ENCODE measurements at places on chromosomes 16 and 17.

DNA sequence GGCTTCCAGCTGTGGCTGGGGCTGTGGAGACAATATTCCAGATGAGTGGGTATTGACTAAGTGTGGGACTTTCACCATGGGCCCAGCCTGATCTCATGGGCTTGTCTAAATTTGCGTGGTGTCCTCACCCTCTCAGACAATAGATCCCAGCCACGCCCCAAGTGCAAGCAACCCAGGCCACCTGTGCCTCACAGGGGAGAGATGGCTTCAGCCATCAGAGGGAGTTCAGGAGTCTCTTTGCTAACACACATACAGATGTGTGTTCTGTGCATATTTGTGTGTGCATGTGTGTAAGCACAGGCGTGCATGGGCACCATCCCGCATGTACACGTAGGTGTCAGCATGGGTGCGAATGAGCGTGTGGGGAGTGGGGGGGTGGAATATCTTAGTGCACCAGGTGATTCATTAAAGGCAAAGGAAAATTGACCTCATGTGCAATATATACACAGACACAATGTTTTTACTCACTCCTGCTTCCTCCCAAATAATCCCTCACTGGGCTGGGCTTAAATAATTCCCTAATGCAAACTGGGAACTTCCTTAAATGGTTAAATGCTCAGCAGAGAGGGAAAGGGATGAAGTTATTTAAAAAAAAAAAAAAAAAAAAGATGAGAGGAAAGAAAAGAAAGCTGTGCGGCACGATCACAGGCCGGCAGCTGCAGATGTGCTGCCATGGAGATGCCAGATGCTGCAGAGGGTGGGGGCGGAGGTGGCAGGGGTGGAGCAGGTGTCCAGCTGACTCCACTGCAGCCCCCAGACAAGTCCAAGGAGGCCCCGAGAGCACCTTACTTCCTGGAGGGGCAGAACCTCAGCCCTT is 24.0 kb upstream of the CDC42EP4 start:
- DNase-seq: no peak

GRCh38 chr17:82528484-82529265 is 9.1 kb downstream of the FOXK2 start:
- no peak for DNase-seq

DNA sequence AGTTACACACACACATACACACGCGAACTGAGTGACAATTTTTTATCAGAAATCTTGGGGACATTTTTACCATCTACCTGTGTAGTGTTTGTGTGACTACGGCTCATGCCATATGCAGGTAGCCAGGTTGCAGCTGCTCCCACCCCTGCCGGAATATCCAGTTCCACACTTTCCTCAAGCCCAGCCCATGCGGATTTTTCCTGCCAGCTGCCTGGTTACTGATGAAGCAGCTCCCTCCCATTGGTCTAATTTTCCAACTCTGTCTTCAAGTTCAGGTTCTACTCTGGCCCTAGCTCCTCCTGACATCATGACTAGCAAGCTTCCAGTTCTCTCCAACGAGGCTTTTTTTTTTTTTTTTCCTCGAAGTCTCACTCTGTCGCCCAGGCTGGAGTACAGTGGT is 4.8 kb downstream of the GSG1L2 start:
- DNase-seq: no peak

DNA sequence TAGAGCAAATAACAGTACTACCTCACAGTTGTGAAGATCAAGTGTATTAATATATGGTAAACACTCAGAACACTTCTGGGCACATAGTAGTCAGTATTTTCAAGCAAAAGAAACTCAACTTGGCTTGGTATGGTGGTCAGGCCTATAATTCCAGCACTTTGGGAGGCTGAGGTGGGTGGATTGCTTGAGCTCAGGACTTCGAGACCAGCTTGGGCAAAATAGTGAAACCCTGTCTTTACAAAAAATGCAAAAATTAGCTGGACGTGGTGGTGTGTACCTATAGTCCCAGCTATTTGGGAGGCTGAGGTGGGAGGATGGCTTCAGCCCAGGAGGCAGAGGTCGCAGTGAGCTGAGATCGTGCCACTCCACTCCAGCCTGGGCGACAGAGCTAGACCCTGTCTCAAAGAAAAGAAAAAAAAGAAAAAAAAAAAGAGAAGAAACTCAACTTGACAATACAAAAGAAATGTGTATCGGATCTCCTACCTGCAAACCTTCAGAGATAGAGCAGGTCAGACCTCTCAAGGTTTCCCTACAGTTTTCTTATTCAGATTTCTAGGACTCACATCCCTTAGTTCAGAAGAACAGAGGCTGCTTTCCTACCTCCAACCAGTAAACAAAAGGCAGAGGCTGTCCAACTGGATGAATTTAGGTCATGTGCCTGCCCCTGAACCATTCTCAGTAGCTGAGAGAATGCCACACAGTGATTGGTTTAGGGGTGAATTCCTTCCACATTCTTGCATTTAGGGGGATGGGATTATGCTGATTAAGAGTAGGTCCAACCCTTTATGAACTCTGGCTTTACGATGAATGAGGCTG is 1.7 kb upstream of the KPNA2 start:
- DNase-seq: no peak

GRCh38 chr17:59010026-59010425 is 96.7 kb downstream of the TRIM37 start:
- no peak for DNase-seq

GRCh38 chr17:1580979-1581676 is 18.5 kb upstream of the PITPNA start:
- DNase-seq: no peak

DNA sequence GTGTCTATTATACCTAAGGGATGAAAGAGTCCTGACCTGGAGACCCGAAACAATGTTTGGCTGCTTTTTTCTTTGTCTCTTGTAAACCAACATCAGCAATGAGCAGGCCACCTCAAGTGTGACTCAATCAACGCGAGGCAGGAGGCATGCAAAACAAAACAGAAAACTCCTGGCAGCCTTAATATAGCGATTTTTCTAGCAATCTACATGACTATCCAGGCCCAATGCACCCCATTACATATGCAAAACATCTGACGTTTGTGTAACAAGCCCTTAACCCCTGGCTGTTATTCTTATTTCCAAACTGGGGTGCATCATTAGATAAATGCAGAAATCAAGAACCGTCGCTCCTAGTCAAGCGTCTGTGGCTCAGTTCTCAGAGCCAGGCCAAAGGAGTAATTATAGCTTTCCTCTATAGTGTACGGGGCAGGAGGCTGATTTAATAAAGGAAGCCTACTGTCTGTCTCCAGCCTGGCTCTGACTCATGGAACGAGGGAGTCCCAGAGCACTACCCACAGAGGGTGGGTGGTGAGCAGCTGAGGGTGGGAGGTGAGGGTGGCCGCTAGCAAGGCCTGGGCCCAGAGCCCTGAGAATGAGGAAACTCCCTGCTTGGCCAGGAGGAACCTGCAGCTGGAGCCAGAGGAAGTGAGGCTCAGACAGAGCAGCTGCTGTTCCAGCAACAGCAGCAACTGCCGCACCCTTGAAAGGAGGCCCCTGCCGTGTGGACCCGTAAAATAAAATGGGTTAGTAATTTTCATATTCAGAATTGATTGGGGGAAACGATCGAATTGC is 43.9 kb downstream of the CHD9 start:
- peak; percentile 47 for DNase-seq

DNA sequence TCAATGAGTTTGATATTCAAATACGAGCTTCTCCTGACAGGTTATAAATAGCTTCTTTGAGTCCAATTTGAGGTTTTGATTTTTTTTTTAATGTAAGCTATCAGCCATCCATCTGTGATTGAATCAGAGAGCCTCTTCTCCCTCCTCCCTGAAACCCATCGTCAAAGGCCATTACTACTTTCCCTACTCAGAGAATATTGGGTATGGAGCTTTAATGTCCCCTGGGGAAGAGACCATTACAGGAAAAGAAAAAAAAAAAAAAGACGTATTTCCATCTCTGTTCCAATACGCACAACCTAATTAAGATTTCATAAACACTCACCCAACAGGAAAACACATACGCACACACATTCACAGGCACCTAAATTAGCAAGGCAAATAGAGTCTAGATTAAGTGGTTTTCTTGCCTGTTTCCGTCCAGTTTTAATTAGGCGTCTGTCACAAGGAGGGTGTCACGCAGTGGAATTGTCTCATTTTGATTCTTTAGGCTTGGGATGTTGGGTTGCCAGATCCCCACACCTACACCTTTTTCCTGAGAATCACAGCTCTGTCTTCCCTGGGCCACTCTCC is 194.3 kb upstream of the RPL38 start:
- no peak for DNase-seq

- peak; percentile 27 for DNase-seq
These were observed 34.0 kb downstream of the PGS1 start for GRCh38 chr17:78412403-78412802.

- DNase-seq: no peak
These were observed 41.5 kb upstream of the ZFHX3 start for GRCh38 chr16:73089420-73089819.

- DNase-seq: no peak
These were observed 22.2 kb downstream of the CARD14 start for GRCh38 chr17:80191865-80192661.

GRCh38 chr17:13292291-13292690 is 274.5 kb upstream of the ELAC2 start:
- DNase-seq: no peak

- DNase-seq: no peak
These were observed 283.6 kb downstream of the ABCC12 start for GRCh38 chr16:47872225-47872624.

DNA sequence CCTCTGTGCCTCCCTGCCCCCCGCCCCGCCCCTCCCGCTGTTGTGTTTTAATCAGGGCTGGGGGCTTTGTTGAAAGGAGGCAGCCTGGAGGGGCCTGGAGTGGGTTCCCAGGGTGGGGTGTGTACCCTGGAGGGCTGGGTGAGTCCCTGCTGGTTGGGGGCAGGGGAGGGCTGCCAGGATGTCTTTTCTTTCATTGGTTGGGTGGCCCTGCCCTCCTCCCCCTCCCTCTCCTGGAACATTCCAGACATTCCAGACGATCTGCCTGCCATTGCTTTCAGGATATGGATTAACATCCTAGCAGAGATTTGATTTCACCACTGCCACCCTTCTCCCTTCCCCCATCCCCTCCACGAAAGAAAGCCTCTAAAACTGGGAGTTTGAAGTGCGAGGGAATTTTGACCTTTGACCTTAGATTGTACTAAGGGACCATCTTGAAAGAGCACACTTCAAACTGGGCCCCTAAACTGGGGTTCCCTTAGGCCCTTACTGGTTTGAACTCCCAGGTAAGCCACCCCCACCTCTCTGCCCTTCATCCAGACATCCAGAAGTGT is 25.3 kb downstream of the IGF2BP1 start:
- no peak for DNase-seq

- no peak for DNase-seq
These were observed 60.9 kb upstream of the FAM20A start for GRCh38 chr17:68662037-68662432.

- peak; percentile 81 for DNase-seq
These were observed 300.6 kb downstream of the SEC14L1 start for GRCh38 chr17:77441130-77441920.

DNA sequence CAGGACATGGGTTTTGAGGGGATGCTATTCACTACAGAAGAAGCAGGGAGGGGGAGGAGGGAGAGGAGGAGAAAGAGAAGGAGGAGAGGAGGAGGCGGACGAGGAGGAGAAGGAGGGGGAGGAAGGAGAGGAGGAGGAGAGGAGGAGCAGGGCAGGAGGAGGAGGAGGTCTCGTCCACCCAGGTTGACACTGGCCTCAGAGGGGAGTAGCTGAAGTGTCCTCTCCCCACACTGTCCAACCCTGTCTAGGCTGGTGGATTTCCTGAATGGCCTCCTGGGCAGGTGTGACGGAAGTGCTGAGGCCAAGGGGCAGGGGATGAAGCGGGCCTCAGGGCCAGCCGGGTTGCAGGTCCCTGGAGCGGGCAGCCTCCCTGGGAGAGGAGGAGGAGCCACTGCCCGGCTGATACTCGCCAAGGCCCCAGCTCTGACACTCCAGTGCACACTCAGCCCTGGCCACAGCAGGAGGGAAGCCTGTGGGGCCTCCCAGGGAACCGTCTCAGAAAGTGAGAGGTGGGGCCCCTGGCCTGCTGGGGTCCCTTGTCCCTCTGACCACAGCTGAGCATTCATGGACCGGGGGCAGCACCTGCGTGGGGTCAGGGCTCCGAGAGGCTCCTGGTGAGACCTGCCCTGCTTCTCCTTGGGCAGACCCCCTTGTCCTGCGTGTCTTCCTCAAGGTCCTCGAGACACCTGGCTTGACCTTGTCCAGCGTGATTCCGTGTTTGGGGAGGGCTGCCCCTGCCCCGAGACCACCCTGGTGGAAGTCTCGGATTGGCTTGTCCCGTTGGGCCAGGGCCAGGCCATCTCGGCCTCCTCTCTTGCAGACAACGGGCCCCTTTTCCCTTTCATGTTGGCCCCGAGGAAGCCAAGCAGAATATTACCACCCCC is 200.6 kb upstream of the CIBAR2 start:
- DNase-seq: no peak

GRCh38 chr16:46519063-46519462 is 102.1 kb downstream of the SHCBP1 start:
- DNase-seq: no peak

- no peak for DNase-seq
These were observed 90.2 kb upstream of the CCL2 start for GRCh38 chr17:34164837-34165236.

- DNase-seq: no peak
These were observed at the start of gene TMC5 for GRCh38 chr16:19417640-19418039. TSS of gene TMC5 (plus strand) at chr16:19417883. CDS start at chr16:19440039, 22,156 bp downstream.

- no peak for DNase-seq
These were observed 66.5 kb downstream of the MGAT5B start for GRCh38 chr17:76934561-76935320.

DNA sequence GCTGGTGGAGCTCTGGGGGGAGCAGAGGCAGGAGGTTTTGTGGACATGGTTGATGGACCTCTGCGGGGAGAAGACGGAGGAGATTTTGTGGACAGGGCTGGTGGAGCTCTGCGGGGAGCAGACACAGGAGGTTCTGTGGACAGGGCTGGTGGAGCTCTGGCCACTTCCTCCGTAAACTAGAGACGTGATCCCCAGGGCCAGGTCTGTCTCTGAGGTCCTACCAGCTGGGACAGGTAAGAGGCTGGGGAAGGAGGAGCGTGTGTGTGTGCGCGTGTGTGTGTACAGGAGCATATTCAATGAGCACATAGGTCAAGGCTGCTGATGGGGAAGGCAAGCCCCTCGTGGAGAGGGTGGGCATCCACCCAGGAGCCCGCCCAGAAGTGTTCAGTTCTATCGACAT is 20.6 kb downstream of the RPH3AL start:
- DNase-seq: no peak

GRCh38 chr16:62967163-62967562 is 930.9 kb upstream of the CDH8 start:
- no peak for DNase-seq

DNA sequence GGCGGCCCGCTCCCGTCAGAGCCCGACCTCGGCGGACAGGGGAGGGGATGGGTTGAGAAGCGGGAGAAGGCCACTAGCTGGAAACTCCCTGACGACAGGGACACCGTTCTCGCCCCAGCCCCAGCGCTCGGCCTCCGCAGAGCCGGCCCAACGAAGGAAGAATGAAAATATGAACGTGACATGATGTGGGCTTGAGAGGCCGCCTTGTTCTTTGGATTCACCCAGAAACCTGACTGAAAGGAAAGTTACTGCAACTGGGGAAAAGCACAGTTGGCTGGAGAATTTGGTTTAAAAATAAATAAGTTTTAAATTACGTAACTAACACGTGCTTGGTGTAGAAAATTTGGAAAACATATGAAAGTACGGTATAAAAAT is 21.1 kb downstream of the NPTX1 start:
- DNase-seq: no peak

GRCh38 chr16:67283039-67283825 is 3.9 kb downstream of the PLEKHG4 start:
- DNase-seq: no peak

GRCh38 chr16:66484453-66485213 is 57.5 kb downstream of the BEAN1 start:
- DNase-seq: no peak

- DNase-seq: no peak
These were observed 202.3 kb downstream of the CPPED1 start for GRCh38 chr16:12601290-12601900.

GRCh38 chr16:75096656-75097055 is 19.9 kb downstream of the LDHD start:
- DNase-seq: no peak

Data from CD4-positive, alpha-beta T cell treated with Interleukin-17A for 4 hours (primary cell).